Colonic mucosa (tissue), 4 donors: ENCODE measurements at places on chromosomes 16 and 17. TPM values are rescaled to one million over a fixed set of nuclear protein-coding genes. Genes with fewer than 3 reads are reported as not detected.
A peak's percentile ranks its signal among the peaks of the same experiment; 100 is the strongest.

DNA sequence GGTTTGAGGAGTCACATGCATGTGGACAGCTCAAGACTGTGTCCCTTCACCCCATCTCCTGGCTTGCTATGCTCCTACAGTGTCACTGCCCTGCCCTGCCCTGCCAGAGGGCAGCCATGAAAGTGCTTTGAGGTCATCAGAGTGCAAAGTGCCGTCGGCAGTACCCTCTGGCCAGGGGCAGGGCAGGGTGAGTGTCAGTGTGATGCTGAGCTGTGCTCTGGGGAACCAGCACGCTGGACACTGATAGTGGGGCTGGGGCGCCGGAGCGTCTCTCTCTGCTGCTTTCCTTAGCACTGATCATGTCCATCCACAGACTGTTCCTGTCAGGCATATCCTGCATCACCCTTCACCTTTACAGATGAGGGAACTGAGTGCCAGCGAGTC lies 1.6 kb upstream of the SPATA32 start:
- H3K27ac ChIP-seq = no peak overlapping the region
- DNase-seq = no peak
- H3K4me3 ChIP-seq = no peak overlapping the region
- H3K27me3 ChIP-seq = no peaks in the 10 kb centered on the region
- H3K4me1 ChIP-seq = peaks cover 20% of the 10 kb centered on the region
- peaks cover 5% of the 10 kb centered on the region for H3K36me3 ChIP-seq

DNA sequence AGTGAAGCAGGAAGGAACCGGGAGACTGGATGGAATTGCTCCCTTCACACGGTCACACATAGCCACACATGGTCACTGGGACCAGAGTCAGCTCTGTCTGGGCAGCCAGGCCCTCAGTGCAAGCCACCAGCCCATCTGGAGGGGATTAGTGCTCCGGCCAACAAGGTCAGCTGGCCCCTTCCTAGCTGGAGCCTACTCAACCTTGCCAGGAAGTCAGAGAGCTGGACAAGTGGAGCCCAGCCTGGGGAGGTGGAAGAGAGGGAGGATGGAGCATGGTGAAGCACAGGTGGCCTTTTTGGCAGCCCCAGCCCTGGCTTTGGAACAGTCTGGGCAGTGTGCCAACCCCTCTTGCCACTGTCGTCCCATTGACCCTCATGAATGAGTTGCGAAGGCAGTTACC lies 3.7 kb upstream of the CACNA1G start:
- H3K4me3 ChIP-seq = no peak overlapping the region
- H3K4me1 ChIP-seq = peaks cover 22% of the 10 kb centered on the region
- H3K27ac ChIP-seq = no peak overlapping the region
- H3K36me3 ChIP-seq = no peaks in the 10 kb centered on the region
- no peak for DNase-seq

DNA sequence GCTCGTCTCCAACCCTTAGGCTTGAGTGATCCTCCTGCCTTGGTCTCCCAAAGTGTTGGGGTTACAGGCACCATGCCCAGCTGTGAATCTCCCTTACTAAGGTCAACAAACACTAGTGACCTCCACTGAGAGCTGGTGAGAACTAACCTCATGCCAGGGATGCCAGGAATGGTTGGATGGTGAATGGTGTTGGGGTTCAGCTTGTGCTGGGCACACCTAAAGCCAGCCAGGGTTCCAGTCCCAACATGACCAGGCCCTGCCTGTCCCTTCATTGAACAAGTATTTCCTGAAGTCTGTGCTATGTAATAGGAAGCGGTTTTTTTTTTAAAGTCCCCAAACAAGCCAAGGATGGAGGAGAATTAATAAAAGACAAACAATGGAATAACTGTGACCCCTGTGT lies 56.0 kb upstream of the TOB1 start:
- H3K27ac ChIP-seq = peak overlapping the region; percentile 88
- peaks cover 39% of the 10 kb centered on the region for H3K4me1 ChIP-seq
- no peaks in the 10 kb centered on the region for H3K27me3 ChIP-seq
- H3K36me3 ChIP-seq = no peaks in the 10 kb centered on the region
- no peak overlapping the region for H3K4me3 ChIP-seq
- DNase-seq = no peak

GRCh38 chr17:82065638-82066303 lies at the start of gene DUS1L:
Gene DUS1L (minus strand): TSS chr17:82065804. CDS start chr17:82065059, 745 bp downstream.
- peaks cover 8% of the 10 kb centered on the region for H3K4me1 ChIP-seq
- H3K27me3 ChIP-seq = no peaks in the 10 kb centered on the region
- peak within 1 kb of the TSS; percentile 98 for H3K4me3 ChIP-seq
- DNase-seq = peak; percentile 52
- H3K36me3 ChIP-seq = peaks cover 5% of the 10 kb centered on the region

DNA sequence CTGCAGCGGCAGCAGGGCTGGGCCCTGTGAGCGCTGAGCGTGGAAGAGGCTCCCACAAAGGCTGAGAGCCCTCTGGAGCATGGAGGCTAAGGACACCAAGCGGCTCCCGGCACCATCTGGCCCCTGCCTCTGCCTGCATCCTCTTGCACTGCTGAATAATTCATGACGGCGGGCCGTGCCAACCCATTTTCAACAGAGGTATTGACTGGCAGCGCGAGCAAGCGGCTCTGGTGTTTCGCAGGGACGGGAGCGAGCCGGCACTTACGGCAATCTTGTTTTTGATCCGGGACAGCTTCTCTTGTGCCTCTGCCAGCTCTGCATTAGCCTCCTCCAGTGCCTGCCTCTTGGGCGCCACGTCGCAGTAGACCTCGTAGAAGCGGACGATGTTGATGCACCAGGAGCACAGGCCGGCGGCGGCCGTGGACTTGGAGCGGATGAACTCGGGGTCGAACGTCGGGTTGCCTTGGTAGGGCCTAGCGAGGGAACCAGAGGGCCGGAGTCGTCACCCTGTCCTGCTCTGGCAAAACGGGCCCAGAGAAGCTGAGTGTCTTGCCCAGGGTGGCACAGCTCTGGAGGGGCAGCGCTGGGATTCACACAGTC lies 80.4 kb downstream of the PGS1 start:
- H3K27me3 ChIP-seq = no peaks in the 10 kb centered on the region
- no peak overlapping the region for H3K4me3 ChIP-seq
- no peak overlapping the region for H3K27ac ChIP-seq
- no peak for DNase-seq
- H3K4me1 ChIP-seq = no peaks in the 10 kb centered on the region

- no peak overlapping the region for H3K27ac ChIP-seq
- no peaks in the 10 kb centered on the region for H3K27me3 ChIP-seq
- peaks cover 4% of the 10 kb centered on the region for H3K36me3 ChIP-seq
Measured at GRCh38 chr17:534071-534691, 180.5 kb downstream of the VPS53 start.

- no peak for DNase-seq
- H3K27me3 ChIP-seq = no peaks in the 10 kb centered on the region
- H3K36me3 ChIP-seq = no peaks in the 10 kb centered on the region
- H3K4me3 ChIP-seq = no peak overlapping the region
- H3K4me1 ChIP-seq = no peaks in the 10 kb centered on the region
Measured at GRCh38 chr17:48514477-48514876, 16.3 kb downstream of the HOXB1 start.

The TMEM114 gene
- not detected for total RNA-seq

DNA sequence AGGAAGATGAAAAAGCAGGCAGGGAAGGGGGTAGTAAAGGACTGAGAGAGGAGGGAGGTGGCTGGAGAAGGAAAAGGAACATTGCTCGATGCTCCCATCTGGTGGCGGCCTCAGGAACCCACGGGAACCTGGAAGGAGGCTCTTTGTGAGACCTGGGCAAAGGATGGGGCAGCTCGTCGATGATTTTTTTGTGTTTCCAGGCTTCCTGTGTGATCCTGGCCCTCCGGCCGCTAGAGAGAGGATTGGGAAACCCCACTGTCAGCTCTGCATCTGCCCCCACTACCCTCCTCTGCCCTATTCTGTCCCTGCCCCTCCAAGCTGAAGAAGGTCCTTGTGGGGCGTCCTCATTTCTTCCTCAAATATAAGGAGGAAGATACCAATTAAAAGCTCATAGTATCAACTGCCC lies 6.6 kb downstream of the WFIKKN2 start:
- no peak overlapping the region for H3K4me3 ChIP-seq
- no peak overlapping the region for H3K27ac ChIP-seq
- H3K4me1 ChIP-seq = no peaks in the 10 kb centered on the region
- H3K27me3 ChIP-seq = no peaks in the 10 kb centered on the region
- no peaks in the 10 kb centered on the region for H3K36me3 ChIP-seq

DNA sequence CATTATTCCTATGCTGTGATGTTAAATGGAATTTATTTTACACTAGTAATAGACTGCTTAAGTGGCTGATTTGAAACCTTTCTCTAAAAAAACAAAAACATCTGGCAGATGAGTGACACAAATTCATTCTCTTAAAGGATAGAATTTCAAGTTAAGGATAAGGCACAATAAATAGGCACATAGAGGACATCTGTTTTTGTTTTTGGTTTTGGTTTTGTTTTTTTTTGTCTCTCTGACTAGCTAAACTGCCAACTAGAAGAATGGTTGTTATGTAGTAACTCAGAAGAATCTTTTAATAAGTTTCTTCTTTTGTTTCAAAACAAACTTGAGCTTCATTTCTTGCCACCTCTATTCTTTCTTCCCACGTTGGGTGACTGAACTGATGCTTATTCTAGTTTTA lies 5.1 kb upstream of the VPS4A start:
- no peaks in the 10 kb centered on the region for H3K27me3 ChIP-seq
- H3K4me3 ChIP-seq = no peak overlapping the region
- no peaks in the 10 kb centered on the region for H3K36me3 ChIP-seq
- H3K27ac ChIP-seq = no peak overlapping the region
- no peak for DNase-seq

DNA sequence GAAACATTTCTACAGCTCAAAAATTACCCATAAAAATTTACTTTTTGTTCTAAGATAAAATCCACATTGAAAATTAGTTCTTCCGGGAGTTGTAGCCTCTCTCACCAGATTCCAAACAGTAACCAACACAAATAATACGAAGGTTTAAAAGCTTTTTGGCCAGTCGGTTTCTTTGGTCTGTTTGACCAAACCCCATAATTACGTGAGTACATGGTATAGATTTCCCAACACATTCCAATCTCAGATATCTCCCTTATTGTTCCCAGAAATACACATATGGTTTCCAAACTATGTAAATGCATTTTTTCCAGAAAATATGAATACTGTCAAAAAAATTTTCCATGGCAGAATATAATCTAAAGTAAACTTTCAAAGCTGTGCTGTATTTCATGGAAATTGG lies 722.0 kb downstream of the KCNJ2 start:
- no peak overlapping the region for H3K27ac ChIP-seq
- no peaks in the 10 kb centered on the region for H3K36me3 ChIP-seq
- no peak overlapping the region for H3K4me3 ChIP-seq
- no peak for DNase-seq
- no peaks in the 10 kb centered on the region for H3K4me1 ChIP-seq

GRCh38 chr16:57945740-57946138 lies 25.2 kb downstream of the CNGB1 start:
- H3K4me3 ChIP-seq = no peak overlapping the region
- H3K27me3 ChIP-seq = no peaks in the 10 kb centered on the region
- no peak for DNase-seq

The ENPP7 gene
- total RNA-seq = not detected

DNA sequence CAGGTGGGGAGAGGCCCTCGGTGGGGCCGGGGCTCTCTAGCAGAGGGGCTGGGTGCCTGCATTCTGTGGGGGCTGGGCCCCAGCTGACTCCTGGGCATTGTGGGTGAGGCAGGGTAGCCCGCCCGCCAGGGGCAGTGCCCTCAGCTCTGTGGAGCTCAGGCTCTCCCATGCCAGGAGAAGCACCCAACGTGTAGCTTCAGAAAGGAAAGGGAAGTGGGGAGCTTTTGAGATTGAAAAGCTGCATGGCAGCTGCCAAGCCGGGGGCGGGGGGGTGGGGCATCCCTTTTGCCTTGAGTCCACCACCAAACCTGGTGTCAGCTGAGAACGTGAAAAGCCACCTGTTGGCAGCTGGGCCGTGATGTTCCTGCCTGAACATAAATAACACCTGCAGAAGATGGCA lies 192.1 kb upstream of the CIBAR2 start:
- no peaks in the 10 kb centered on the region for H3K36me3 ChIP-seq
- no peak overlapping the region for H3K4me3 ChIP-seq
- DNase-seq = no peak
- H3K4me1 ChIP-seq = peaks cover 12% of the 10 kb centered on the region
- H3K27ac ChIP-seq = no peak overlapping the region

The UNKL gene
- 11.8 TPM for total RNA-seq

The TAC4 gene
- total RNA-seq = not detected

- no peaks in the 10 kb centered on the region for H3K4me1 ChIP-seq
- no peak overlapping the region for H3K27ac ChIP-seq
- no peak overlapping the region for H3K4me3 ChIP-seq
- DNase-seq = no peak
- H3K27me3 ChIP-seq = peaks cover 17% of the 10 kb centered on the region
- no peaks in the 10 kb centered on the region for H3K36me3 ChIP-seq
Measured at GRCh38 chr17:42906772-42907446, 6.3 kb downstream of the G6PC1 start.

The C1QBP gene
- 126 TPM for total RNA-seq

- H3K4me3 ChIP-seq = no peak overlapping the region
- peaks cover 16% of the 10 kb centered on the region for H3K4me1 ChIP-seq
- no peaks in the 10 kb centered on the region for H3K27me3 ChIP-seq
- H3K27ac ChIP-seq = no peak overlapping the region
- H3K36me3 ChIP-seq = no peaks in the 10 kb centered on the region
Measured at GRCh38 chr17:77304746-77305473, 164.1 kb downstream of the SEC14L1 start.

The NACA2 gene
- total RNA-seq = 0.32 TPM

The GINS2 gene
- 6.1 TPM for total RNA-seq

DNA sequence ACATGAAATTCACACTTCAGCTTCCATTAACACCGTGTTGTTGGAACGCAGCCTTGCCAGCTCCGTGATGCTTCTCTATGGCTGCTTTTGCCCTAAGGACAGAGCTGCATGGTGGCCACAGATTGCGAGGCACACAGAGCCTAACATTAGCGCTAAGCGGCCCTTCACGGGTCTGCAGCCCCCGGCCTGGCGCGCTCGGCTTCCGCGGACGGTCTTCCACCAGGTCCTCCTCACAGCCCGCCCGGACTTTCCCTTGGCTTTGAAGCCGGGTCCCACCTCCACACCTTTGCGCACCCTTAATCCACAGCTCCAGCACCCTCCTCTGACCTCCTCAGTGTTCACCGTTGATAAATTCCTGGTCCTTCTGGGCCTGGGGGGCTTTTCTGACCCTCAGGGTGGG lies 19.6 kb downstream of the SCGB1C2 start:
- no peaks in the 10 kb centered on the region for H3K27me3 ChIP-seq
- no peaks in the 10 kb centered on the region for H3K4me1 ChIP-seq
- no peak overlapping the region for H3K27ac ChIP-seq
- DNase-seq = no peak

The SAMD14 gene
- total RNA-seq = 0.77 TPM

The ETV4 gene
- total RNA-seq = 1.4 TPM

The VAMP2 gene
- total RNA-seq = 34.0 TPM

- no peaks in the 10 kb centered on the region for H3K36me3 ChIP-seq
- DNase-seq = no peak
- peaks cover 6% of the 10 kb centered on the region for H3K4me1 ChIP-seq
- no peaks in the 10 kb centered on the region for H3K27me3 ChIP-seq
- peak overlapping the region; percentile 50 for H3K27ac ChIP-seq
Measured at GRCh38 chr17:846901-847843, 65.0 kb downstream of the MRM3 start.

The MT3 gene
- total RNA-seq = 4.0 TPM

DNA sequence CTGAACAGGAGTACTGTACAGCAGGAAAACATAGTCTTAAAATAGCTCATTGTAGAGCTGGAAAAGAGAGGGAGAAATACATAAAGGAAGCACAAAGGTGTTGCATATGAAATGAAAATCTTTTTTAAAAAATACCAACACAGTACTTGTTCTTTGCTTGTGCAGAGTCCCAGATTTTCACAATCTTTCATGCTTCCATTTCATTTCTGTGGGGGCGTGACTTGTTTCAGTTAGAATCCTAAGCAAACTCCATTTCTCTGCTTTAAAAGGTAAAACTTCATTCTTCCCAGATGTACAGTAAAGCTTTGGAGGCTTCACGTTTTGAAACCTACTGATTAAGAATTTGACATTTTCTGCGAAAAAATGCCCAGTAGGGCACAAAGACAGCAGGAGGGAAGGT lies 48.5 kb upstream of the MARCHF10 start:
- no peaks in the 10 kb centered on the region for H3K27me3 ChIP-seq
- H3K36me3 ChIP-seq = no peaks in the 10 kb centered on the region
- no peak overlapping the region for H3K27ac ChIP-seq
- H3K4me3 ChIP-seq = no peak overlapping the region
